GM23248 (cell line): ENCODE measurements at places on chromosomes 6 and 20.

- H3K27ac ChIP-seq = no peak overlapping the region
- no peak overlapping the region for H3K4me3 ChIP-seq
- no peaks in the 10 kb centered on the region for H3K4me1 ChIP-seq
- H3K27me3 ChIP-seq = no peaks in the 10 kb centered on the region
These were observed 265.9 kb upstream of the CDYL start for GRCh38 chr6:4510317-4510716.

GRCh38 chr6:147080225-147080624 is 124.0 kb upstream of the STXBP5 start:
- no peaks in the 10 kb centered on the region for H3K4me1 ChIP-seq
- H3K27ac ChIP-seq = no peak overlapping the region
- H3K4me3 ChIP-seq = no peak overlapping the region
- H3K27me3 ChIP-seq = no peaks in the 10 kb centered on the region
- no peaks in the 10 kb centered on the region for H3K36me3 ChIP-seq

GRCh38 chr6:68279793-68280557 is 355.1 kb upstream of the ADGRB3 start:
- no peaks in the 10 kb centered on the region for H3K36me3 ChIP-seq
- no peak for DNase-seq
- no peaks in the 10 kb centered on the region for H3K27me3 ChIP-seq
- H3K4me3 ChIP-seq = no peak overlapping the region
- no peaks in the 10 kb centered on the region for H3K4me1 ChIP-seq
- no peak overlapping the region for H3K27ac ChIP-seq

DNA sequence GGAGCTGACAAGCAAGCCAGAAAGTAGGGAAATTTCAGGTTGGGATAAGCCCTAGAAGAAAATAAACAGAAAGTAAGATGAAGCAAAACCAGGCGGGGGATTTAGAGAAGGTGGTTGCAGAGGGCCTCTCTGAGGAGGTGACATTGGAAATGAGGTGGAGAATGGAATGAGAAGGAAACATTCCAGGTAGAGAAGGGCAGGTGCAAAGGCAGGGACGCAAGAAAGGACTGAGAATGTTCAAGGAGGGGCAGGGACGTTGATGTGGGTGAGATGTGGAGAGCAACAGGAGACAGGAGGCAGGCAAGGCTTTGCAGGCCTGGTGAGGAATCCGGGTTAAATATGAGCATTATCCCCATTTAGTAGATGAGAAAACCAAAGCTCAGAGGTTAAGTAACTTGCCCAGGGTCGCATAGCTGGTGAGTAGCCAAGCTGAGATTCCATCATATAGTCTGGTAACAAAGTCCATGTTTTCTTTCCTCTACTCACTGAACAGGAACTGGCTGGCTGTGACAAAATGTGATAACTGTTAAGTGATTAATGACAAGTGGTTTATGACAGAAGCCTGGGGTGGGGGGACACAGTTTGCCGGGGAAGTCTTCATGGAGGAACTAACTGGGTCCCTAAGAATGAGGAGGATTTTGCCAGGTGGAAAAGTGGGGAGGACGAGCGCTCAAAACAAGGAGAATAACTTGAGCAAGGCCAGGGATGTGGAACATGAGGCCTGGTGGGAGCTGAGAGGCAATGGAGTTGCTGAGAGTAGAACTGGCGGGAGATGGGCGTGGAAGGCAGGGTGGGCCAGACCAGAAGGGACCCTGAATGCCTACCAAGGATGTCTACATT is 32.6 kb downstream of the MRPL14 start:
- H3K36me3 ChIP-seq = peaks cover 2% of the 10 kb centered on the region; the same call in 1 of the 2 replicates
- DNase-seq = no peak
- no peaks in the 10 kb centered on the region for H3K4me1 ChIP-seq
- no peak overlapping the region for H3K27ac ChIP-seq

DNA sequence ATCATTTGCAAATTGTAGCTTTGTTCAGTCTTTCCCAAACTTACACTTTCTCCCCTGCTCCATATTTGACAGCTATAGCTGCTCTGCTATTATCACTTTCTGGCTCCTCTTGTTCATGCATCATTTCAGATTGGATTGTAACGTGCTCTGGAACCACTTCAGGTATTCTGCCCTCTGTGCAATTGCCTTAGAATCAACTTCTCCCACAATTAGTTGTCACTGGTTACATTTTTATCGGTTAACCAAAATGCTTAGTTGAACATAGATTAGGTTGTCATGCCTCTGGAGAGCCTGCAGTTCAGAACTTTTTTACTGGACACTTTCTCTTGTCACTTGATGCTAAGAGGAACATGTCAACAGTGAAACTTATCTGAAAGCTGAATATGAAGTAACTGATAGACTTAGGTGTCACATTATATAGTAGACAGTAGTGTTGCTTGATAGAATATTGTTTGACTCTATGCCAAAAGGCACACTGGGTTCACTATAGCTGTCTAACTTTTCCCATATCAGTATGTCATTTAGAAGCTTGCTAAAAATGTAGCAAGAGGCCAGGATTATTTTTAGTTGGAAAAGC is 127.7 kb upstream of the PTPRK start:
- no peaks in the 10 kb centered on the region for H3K27me3 ChIP-seq
- H3K36me3 ChIP-seq = no peaks in the 10 kb centered on the region
- no peaks in the 10 kb centered on the region for H3K4me1 ChIP-seq
- no peak overlapping the region for H3K4me3 ChIP-seq
- DNase-seq = no peak

DNA sequence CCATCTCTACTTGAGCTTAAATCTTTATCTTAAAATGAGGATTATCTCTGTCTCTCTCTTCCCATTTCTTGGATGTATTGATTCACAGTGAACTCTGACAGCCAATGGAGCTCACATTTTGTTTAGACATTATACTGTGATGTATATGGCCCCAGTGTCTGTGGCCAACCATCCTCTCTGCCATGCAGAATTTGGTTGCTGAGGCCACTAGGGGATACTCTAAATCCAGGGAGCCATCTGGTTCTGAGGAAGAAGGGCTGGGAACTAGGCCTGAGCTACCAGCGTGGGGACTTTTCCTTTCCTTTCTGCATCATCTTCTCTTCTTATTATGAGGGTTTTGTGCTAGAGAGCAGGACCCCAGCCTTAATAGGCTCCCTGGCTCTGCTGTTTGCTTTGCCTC is 59.1 kb upstream of the RIPOR2 start:
- H3K27ac ChIP-seq = no peak overlapping the region
- no peaks in the 10 kb centered on the region for H3K36me3 ChIP-seq
- H3K4me3 ChIP-seq = no peak overlapping the region
- H3K4me1 ChIP-seq = no peaks in the 10 kb centered on the region
- H3K27me3 ChIP-seq = no peaks in the 10 kb centered on the region

DNA sequence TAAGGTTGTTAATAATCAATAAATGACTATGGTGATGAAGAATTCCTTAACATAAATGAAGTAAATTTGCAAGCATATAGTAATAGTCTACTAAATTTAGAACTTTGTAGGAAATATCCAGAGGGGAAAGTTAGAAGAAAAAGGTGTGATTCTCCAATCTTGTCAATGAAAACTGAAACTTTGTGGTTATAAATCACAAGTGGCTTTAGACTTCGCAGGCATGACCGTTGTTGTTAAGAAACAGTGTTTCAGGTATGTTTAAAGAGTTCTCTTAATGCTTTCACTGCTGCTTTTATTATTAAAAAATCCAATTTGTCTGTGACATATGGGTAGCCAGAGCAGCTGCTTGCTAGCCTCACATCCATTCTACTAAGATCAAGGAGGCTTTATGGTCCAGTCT is 475.6 kb upstream of the ADGRB3 start:
- no peak for DNase-seq
- no peak overlapping the region for H3K4me3 ChIP-seq
- no peaks in the 10 kb centered on the region for H3K4me1 ChIP-seq
- no peaks in the 10 kb centered on the region for H3K27me3 ChIP-seq
- no peaks in the 10 kb centered on the region for H3K36me3 ChIP-seq
